Esophagus squamous epithelium (tissue), 5 donors: ENCODE measurements at places on chromosomes 3 and 15.

DNA sequence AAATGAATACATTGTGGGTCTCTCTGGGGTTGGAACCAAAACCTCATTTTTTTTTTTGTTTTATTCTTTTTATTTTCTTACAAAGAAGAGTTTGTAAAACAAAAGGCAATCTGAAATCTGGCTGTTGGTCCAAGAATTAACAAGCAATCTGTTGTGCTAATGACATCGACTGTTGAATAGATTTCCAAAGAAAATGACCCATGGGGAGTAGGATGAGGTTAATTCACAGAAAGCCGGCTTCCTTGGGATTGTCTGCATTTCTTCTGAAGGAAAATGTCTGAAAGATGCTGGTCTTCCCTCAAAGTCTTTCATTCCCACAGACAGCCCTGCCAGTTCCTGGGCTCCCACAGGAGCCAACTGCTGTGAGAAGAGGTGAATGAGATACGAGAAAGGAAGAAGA, 92.9 kb downstream of the LRRC3B start:
- no peak for DNase-seq

GRCh38 chr3:9807981-9808344, 2.1 kb upstream of the TTLL3 start:
- DNase-seq, result no peak

DNA sequence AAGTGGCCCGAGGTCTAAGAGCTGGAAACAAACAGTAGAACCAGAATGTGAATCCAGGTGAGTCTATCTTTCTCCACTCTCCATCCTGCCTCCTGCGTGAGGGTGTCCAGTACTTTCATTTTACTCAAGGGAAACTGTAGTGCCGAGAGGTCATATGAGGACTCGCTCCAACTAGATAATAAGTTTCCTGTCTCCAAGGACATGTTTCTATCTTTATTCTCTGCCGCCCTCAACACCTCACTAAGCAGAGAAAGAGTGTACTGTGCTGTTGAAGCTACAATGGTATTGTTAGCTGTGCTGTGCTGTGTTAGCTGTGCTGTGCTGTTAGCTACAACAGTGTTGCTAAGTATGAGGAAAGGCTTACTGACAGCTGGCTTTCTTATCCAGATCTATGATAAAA, 137.9 kb upstream of the COL8A1 start:
- no peak for DNase-seq

GRCh38 chr3:195059006-195059350, 212.0 kb downstream of the XXYLT1 start:
- peak; percentile 4 for DNase-seq

GRCh38 chr3:36926292-36926897, 18.5 kb downstream of the TRANK1 start:
- DNase-seq, result no peak

DNA sequence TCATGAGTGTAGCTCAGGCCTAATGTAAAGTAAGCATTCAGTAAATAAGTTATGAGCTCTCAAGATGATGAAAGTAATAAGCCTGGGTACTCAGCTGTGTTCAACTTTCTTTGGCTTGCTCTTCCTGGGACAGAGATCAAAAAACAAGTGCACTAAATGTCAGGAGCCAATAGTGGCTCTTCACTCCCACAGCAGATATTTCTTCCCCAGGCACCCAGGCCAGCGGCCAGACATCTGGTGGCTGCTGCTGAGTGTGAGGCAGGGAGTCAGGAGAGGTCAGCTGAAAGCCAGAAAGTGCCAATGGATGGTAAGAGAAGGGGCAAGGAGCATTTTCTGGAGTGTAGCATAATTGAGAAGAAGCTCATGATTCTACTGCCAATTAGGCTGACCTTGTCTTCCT, 18.2 kb upstream of the ITGA11 start:
- DNase-seq, result no peak

- no peak for DNase-seq
Measured at GRCh38 chr15:85618956-85619491, 175.7 kb downstream of the KLHL25 start.

DNA sequence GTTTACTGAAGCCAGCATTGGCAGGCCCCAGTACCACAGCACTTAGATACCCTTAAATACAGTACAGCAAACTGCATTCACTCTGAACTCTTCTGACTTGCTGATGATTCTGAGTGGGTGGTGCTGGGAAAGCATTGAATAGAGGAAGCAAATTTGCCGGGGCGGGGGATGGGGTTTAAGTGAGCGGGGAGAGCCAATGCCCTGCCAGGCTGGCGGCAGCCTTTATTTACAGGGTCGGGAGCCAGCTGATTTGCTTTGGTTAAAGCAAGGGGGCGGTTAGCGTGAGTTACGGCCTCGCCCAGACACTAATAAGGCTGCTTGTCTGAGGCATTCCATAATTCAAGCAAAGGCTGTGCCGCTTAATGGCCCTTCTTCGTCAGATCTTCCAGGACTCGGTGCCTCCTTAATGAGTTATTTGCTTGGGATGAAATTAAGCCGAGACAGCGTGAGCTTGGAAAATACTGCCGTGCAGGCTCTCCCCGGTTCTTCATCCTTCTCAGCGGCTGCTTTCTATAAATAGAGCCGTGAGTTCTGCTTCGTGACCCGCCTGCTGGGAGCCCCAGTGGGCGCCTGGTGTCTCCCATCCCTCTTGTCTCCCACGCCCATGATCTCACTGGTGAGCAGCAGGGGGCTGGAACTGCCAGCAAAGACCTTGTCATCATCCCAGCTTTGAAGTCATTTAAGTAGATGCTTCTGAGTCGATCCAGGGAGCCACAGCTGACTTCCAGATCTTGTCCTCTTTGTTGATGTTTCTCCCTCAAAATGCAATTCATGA, 25.8 kb downstream of the SPSB4 start:
- DNase-seq, result no peak

DNA sequence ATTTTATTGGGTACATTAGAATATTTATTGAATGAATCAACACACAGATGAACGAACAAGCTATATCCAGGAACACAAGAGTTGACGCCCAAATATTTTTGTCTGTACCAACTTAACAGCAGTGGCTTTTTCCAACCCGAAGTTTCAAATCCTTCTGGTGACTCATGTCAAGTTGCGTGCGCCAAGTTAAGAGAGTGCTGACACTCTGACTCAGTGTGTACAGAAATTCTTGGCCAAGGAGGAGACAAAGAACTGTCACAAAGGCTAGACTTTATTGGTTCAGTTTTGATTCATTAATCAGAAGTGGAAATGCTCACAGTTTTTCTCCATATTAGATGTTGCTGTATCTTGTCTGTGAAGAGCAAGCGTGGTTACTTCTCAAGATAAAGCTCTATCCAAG, 59.6 kb upstream of the TSC22D2 start:
- no peak for DNase-seq

DNA sequence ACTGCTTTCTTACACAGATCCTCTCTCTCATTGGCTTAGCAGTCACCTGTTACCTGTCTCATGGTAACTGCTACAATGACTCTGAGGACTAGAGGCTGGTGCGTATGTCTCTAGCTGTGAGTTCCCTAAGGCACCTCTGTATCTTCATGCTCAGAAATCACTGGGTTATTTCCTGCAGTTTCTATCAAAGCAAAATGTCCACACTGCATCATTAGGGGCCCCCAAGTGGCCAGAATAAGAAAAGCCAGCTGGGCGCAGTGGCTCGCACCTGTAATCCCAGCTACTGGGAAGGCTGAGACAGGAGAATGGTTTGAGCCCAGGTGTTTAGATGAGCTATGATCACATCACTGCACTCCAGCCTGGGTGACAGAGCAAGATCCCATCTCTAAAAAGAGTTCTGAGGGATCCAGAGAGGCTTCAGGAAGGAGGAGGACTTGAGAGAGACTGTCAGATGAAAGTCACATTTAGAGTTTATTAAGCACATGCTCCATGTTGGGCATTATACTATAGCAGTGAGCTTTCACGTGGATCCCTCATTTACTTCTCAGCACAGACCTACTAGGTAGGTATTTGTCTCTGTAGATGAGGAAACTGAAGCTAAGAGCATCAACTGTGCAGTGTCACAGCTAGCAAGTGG, 2.3 kb upstream of the VPS18 start:
- DNase-seq, result no peak

GRCh38 chr15:90650117-90650955, 66.8 kb upstream of the BLM start:
- no peak for DNase-seq

GRCh38 chr3:10815487-10815886, 541 bp upstream of the SLC6A11 start:
- DNase-seq, result no peak

DNA sequence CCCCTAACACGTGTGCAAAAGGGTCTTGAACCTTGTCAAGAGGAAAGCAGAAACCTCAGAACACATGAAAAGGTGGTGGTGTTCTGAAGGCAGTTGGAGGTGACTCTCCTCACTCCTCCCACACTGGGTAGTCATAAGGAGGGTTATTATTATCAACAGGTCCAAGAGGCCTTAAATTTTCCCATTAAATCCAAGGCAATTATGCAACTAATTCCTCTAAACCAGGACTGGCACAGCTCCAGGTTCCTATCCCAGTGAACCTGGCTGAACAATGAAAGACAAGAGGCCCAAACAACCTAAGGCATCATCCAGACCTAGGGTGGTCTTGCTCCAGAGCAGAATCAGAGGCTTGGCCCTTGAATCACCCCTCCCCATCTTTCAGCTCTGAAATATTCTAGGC, 15.0 kb downstream of the MYLK start:
- no peak for DNase-seq
